ENCODE measurements at places on chromosomes 7 and 10.

DNA sequence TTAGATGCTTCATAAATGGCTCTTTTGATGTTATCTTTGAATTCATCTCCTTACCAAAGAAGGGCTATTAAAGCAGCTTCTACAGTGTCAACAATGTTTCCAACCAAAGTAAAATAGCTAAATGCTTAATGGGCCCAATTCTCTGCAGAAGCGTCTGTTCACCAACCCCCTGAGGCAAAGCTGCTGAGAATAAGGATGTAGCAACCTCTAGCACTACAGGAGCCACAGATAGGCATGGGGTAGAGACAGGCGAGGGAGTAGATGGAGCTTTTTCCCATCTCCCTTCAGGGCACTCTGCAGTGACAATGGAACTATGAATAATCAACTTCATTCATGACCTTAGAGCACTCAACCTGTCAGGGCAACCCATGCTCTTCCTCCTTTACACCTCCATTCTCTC lies 134.1 kb downstream of the FZD1 start:
- DNase-seq: no peak

DNA sequence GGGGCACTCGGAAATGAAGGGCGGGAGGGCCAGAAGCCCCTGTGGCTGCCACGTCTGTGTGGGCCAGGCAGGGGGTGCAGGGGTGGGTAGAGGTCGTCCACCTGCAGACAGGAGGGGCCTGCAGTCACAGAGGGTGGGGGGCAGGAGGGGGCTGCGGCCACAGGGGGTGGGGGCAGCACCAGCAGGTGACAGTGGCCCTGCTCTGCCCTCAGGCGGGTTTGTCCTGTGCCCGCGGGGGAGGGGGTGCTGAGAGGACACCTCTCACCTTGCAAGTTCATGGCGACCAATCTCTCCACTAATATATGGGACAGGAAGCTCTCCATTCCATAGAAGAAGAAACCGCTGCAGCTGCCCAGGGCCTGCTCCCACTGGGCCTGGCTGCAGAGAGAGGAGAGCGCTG lies 26.6 kb upstream of the NKX6-2 start:
- no peak for DNase-seq

DNA sequence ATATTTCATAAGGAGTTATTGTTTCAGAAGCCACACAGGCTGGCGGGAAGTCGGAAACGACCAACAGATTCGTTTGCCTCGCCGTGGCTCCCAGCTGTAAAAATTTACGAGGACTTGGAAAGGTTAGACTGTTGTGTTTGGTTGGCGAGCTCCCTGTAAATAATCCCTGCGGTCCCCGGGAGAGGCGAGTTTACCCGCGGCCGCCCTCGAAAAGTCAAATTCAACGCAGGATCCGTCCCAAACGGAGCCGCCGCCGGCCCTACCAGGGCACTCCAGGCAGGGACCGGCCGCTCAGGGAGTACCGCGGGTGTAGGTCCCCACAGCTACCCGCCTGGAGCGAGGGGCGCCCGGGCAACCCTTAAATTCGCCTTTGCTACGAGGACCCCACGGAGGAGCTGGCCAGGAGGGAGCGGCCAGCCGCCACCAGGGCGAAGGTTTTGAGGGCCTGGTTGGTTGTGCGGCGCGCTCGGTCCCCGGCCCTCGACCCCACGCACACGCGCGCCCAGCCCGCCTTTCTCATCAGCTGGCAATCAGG lies 726 bp upstream of the HOXA9 start:
- no peak for DNase-seq

DNA sequence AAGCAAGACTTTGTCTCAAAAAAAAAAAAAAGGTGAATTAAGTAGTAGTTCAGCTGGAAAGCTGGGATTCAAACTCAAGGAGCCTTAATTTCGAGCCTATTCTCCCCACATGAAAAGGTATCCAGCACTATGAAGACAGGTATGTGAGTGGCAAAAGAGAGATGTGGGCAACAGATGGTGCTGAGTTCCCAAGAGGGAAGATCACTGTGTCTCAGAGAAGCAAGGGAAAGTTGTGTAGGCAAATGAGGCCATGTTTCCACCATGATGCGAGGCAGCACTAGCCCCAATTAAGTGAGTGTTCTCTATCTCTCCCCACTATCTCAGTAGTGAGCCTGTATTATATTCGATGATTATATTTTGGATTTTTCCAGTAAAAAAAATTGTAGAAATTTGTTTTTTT lies 19.8 kb upstream of the ST7 start:
- no peak for DNase-seq

DNA sequence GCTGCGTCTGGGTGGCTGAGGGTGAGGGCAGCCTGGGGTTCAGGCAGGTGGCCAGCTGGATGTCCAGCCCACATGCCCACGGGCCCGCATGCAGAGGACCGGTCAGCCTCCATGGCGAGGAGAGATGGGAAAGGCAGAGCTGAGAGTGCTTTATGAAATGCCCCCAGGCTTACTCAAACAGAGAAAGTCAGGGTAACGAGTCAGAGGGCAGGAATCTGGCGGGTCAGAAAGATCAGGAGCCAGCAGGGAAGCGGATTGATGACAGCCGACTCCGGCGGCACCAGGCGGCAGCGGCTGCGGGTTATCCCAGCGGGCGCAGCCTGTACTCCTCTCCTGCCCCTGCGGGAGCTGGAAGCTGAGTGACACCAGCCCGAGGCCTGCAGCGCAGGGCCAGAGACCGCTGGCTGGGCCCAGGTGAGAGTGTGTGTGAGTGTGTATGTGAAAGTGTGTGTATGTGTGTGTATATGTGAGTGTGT lies 13.4 kb downstream of the SLC13A4 start:
- no peak for DNase-seq

DNA sequence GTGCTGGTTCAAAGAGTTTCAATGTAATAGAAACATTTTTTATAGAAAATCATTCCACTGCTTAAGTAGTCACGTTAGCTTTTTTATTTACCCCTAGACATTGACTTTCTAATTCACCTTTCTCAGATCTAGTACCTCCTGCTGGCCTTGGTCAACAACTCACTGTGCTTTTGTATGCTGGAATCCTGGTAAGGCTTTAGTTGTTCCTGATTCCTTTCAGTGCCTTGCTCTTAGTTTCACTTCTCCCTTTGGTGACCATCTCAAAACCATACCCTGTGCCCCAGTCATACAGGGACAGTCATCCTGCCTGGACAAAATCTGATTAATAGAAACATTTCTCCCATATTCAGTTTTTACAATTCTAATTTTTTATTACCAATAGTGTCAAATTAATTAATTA lies 130.2 kb downstream of the GPR37 start:
- no peak for DNase-seq

DNA sequence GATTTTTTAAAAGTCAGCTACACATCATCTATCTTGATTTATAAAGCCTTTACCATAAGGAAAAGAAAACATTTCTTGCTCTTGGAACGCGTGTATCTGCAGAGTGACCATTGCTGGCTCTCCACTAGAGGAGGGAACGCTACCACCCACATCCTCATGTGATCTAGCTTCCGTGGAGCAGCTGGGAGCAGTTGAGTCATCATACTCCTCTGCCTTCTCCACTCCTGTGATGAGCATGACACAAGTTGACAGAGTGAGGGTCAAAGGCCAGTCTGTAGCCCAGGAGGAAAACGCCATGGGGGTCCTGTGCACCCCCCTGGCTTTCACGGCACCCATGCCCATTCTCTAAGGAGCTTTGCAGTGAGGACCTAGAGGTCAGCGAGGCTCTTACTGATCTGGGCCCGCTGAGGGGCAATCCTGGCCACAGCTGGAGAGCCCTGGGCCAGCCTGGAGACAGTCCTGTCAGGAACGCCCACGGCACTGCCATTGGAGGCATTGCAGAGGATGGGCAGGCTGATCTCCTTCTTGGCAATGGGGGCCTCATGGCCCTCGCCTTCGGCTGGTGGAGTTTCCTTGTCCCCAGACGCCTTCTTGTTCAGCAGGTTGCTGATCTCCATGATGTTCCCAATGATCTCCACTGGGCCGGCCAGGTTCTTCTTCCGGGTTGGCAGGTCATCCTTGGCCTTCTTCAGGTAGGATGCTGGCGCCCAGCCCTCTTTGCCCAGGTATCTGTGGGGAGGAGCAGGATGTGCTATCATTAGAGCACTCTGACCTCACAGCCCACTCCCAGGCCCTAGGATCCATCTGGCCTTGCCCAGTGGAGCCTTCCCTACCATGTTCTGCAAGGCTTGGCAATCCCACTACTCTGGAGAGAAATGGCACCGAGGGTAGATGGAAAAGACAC lies 119.2 kb downstream of the NEURL1 start:
- no peak for DNase-seq

- DNase-seq: no peak
These were observed 64.4 kb downstream of the EGFR start for GRCh38 chr7:55083206-55083605.

DNA sequence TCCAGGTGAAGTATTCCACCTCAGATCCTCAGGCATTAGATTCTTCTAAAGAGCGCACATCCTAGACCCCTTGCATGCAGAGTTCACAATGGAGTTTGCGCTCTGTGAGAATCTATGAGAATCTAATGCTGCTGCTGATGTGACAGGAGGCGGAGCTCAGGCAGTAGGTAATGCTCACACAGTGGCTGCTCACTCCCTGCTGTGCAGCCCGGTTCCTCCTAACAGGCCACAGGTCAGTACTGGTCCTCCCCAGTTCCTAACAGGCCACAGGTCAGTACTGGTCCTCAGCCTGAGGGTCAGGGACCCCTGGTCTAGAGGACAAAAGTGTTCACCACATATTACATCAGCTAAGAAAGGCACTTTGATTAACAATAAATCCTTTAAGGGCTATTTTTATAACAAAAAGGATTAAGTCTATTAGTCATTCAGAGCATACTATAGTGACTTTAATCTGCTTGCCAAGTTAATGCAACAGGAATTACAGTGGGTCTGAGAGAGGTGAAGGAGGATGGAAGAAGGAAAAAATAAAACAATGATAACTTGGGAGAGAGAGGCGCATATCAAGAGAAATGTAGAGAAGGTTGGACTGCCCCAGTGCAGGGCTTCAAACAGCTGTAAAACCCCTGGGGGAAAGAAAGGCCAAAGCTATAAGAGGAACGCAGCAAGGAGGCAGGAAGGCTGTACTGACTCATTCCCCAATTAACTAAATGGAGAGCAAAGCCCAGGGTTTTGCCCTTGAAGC lies 49.2 kb downstream of the CUL2 start:
- no peak for DNase-seq

GRCh38 chr7:26512737-26513136 lies 221.1 kb downstream of the SNX10 start:
- DNase-seq: no peak

GRCh38 chr10:117790179-117790578 lies 247.6 kb downstream of the EMX2 start:
- no peak for DNase-seq

- no peak for DNase-seq
These were observed 111.3 kb downstream of the ELFN1 start for GRCh38 chr7:1781369-1781768.

GRCh38 chr10:133158756-133159610 lies 1.0 kb upstream of the KNDC1 start:
- no peak for DNase-seq

DNA sequence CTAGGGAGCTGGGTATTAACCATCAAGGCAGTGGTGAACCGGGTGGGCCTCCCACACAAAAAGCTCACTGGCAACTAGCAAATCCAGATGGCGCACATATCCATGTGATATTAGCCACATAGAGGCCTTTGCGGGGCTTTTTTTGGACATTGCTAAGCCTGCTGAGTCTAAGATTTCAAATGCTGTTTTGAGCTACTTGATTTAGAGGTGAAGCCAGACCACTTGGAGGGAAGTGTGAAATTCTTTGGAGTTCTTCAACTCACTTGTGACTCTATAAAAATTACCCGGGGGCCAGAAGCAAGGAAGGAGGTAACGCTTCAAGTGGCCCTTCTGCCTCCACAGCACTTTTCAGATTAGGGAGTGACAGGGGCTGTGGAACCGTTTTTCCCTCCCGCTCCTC lies 619.8 kb upstream of the GALNT17 start:
- no peak for DNase-seq

GRCh38 chr10:60352105-60352504 lies 37.6 kb downstream of the ANK3 start:
- no peak for DNase-seq

DNA sequence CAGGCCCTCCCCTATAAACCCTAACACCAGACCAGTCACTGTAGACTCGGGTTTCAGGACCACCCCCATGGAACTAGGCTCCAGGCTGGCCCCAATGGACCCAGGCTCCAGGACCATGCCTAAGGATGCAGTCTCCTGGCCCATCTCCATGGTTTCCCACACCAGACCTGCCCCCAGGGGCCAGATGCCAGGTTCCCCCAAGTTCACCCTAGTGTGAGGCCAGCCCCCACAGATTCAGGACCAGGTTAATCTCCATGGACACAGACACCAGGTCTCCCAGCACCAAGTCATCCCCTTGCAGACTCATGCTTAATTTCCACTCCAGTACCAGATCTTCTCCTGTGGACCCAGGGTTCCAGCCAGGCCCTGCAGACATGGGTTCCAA lies 103.8 kb upstream of the LANCL2 start:
- DNase-seq: no peak
